Activated CD4-positive, alpha-beta T cell treated with anti-CD3 and anti-CD28 coated beads, Interleukin-2, amount 50 U/mL, for 48 hours (primary cell): ENCODE measurements at places on chromosomes 1 and 21.

GRCh38 chr1:167229719-167230385 is 9.2 kb downstream of the POU2F1 start:
- no peak for DNase-seq

GRCh38 chr1:86453664-86454063 is 15.1 kb upstream of the CLCA1 start:
- DNase-seq = no peak

- DNase-seq = no peak
Measured at GRCh38 chr1:51170342-51170741, 65.7 kb upstream of the RNF11 start.

- no peak for DNase-seq
Measured at GRCh38 chr21:46352913-46353312, 29.0 kb downstream of the PCNT start.

DNA sequence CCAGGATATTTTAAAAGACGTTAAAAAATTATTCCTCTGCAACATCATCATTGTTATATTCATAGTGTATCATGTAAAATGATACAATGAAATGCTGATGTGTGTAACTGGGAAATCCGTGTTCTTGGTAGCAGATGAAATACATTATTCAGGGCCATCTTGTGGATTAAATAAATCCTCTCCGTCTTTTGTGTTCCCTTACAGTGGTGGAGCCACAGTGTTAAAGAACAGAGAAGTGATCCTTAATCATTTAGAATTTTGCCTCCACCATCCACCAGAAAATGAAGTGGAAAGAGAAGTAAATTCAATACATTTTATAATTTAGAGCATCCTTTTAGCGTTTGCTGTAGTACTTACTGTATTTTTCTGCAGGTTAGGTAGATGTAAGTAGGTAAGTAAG is 1.3 kb downstream of the DYRK3 start:
- DNase-seq = no peak

DNA sequence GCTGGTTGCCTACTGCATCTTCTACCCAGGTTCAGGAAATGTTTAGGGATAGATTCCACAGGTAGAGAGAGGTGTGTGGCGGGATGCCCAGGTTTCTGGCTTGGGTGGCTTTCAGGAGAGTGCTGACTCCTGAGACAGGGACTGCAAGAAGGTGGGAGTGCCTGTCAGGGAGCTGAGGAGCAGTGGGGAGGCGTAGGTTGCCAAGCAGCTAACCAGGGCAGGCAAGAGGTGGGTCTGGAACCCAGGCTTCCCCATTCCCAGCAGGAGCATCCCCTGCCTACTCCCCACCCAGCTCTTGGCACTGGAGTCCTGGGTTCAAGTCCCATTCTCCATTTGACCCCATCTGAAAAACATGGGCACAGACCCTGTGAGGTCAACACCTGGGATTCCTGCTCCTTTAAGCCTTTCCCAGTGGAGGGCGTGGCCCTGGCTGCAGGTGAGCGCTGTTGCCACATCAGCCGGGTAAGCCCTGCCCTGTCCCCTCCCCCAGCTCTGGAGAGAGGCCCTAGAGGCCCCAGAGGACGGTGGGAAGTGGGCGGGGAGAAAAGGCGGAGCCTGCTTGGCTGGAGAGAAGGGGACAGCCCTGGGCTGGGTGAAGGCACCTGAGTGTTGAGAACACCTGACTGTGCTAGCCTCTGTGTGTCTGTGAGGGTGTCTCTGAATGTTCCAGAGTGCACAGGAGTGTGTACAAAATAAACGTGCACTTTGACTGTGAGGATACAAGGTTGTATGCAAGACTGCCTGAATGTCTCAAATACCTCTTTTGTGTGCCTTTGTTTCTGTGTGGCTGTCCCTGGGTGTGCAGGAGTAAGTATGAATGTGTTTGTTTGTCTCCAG is 14.0 kb upstream of the SYNC start:
- peak; percentile 74 for DNase-seq

DNA sequence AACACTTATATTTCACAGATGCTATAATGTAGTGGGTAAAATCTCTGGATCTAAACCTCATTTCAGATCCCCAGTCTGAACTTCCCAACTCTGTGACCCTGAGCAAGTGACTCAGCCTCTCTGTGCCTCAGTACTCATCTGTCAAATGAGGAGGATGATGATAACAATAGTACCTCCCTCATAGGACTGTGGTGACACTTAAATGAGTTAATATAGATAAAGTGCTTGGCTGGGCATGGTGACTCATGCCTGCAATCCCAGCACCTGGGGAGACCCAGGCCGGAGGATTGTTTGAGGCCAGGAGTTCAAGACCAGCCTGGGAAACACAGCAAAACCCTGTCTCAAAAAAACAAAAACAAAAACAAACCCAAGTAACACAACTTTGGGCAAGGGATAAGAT is 4.7 kb upstream of the ECE1 start:
- peak; percentile 73 for DNase-seq

GRCh38 chr1:40383488-40384412 is 10.2 kb downstream of the SMAP2 start:
- DNase-seq = no peak

DNA sequence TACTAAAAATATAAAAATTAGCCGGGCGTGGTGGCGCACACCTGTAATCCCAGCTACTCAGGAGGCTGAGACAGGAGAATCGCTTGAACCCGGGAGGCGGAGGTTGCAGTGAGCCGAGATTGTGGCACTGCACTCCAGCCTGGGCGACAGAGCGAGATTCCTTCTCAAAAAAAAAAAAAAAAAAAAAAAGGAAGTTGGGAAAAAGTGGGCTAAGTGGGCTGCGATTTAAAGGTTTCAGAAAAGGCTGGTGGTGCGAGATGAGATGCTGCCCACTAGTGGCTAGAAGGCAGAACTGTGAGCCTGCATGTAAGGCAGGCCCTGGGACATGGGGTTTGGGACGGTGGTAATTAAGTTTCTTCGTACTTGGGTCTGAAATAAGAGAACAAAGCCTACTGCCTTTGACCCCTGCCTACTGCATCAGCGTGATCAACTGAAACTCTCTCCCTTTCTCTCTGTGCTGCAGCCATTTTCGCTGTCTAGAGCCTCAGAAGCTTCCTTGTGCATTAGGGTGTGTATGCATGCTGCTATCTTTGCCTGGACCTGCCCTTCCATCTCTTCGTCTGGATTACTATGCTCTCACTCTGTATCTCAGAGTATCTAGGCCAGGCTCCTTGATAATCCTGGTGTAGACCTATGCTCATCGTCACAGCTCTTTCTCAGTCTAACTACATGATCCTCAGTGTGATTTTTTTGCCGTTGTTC is 12.4 kb downstream of the FMOD start:
- peak; percentile 62 for DNase-seq

DNA sequence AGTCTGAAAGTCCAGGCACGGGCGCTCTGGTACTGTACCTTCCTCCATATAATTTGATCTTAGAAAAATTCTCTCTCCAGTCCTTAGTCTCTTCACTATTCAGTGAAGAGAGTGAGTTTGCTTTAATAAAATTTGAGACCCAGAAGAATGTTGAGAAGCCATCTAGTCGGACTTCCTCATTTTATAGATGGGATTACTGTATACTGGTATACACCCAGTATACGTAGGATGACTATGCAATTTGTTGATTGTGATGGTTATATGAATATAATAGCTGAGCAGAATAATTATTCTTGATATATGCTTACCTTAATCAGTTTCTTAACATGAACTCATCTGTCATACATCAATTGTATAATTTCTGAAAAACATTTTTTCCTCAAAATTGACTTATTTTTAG is 328.0 kb upstream of the B3GALT2 start:
- no peak for DNase-seq

GRCh38 chr1:225607355-225607754 is 45.6 kb downstream of the ENAH start:
- no peak for DNase-seq

GRCh38 chr1:3530926-3531818 is 76.7 kb downstream of the ARHGEF16 start:
- peak; percentile 81 for DNase-seq
